Daoy (cell line): ENCODE measurements at places on chromosomes 5 and 9. TPM values are rescaled to one million over a fixed set of nuclear protein-coding genes. Genes with fewer than 3 reads are reported as not detected.

GRCh38 chr5:150523472-150524350 is 15.8 kb downstream of the NDST1 start:
- peak; percentile 63 for DNase-seq

GRCh38 chr5:139930406-139930805 is 112.7 kb downstream of the NRG2 start:
- no peak for DNase-seq

Gene CER1
- total RNA-seq: not detected in 2 replicates

Gene ZFP2
- total RNA-seq: 0.11 TPM in 1 of 2 replicates, not detected in the other

Gene MYMK
- total RNA-seq: not detected in 2 replicates

Gene PCDHGA5
- total RNA-seq: 0.23 and 0.39 TPM in 2 replicates
